ENCODE measurements at places on chromosomes 7 and 10. TPM values are rescaled to one million over a fixed set of nuclear protein-coding genes. Genes with fewer than 3 reads are reported as not detected.

GRCh38 chr10:113979409-113979808 is 64.3 kb upstream of the ADRB1 start:
- DNase-seq = no peak

The AKR1C4 gene
- total RNA-seq = not detected

GRCh38 chr7:5455581-5456219 is 32.1 kb upstream of the TNRC18 start:
- DNase-seq = no peak

DNA sequence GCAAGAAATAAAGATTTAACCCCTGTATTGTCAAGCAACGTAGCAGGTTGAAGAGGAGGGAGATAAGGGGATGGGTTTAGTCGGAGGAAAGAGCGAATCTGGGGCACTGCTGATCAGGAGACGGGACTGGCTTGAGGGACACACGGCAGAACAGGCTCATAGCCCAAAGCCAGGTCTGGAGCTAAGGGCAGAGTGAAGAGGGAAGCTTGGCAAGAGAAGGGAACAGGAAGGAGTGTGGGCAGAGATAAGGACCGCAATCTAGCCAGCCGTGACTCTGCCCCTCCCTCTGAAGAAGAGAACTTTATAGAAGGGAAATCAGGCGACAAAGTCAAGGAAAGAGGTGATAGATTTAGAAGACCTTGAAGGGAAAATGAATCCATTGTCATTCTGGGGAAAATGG is 67.6 kb downstream of the CAV1 start:
- DNase-seq = no peak

The UNCX gene
- total RNA-seq = not detected

DNA sequence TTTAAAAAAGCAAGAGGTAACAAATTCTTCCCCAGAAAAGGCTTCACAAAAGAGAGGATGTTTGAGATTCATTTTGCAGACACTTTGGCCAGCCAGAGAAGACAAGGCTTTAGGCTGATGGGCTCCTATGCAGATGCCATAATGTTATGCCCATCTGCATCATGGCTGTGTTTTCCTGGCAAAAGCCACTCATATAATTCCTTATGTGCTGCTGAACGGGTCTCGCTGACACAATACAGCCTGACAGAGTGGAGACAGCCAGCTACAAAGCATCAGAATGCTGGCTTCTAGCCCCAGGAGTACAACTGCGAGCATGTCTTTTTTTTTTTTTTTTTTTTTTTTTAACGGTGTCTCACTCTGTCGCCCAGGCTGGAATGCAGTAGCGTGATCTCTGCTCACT is 1157.4 kb upstream of the AUTS2 start:
- DNase-seq = no peak

The CNNM1 gene
- not detected for total RNA-seq

The NDUFA5 gene
- 30.6 TPM for total RNA-seq

GRCh38 chr7:92781117-92781720 is 55.2 kb downstream of the CDK6 start:
- DNase-seq = no peak

- DNase-seq = no peak
Observed at GRCh38 chr10:129046065-129046681, 420.9 kb upstream of the MGMT start.

- DNase-seq = no peak
Observed at GRCh38 chr10:69389827-69390490, 26.8 kb downstream of the TACR2 start.

DNA sequence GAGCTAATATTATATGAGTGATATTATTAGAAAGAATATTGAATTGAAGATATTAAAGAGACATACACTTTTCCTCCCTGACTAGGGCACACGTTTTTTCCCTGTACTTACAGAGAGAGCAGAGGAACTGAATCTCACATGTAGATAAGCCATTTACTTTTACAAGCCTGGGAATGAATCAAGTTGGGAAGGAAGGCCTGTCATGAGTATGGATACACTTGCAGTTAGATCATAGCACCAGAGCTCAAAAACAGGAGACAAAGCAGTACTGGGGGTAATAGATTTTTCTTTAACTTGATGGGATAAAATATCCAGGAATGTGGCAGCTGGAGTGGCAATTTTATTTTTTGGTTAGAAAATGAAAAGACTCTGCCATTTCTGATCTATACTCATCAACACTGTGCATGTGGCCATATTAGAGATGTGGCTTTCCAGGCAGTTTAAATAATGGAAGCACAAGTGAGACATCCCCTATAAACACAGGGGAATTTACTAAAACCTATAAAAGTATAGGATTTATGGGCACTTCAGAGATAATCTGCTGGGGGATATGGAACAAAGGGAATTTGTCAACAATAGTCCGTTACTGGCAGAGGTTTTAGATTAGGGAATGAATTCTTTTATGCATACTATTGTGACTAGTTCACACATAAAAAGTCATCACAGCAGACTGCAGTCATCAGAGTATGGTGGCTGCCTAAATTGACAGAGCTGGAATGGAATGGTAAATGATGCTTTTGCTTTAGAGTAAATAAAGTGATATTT is 657.7 kb upstream of the MBL2 start:
- DNase-seq = no peak

The XRCC2 gene
- 0.44 TPM for total RNA-seq

The TRIM4 gene
- 68.1 TPM for total RNA-seq

- no peak for DNase-seq
Observed at GRCh38 chr10:29039091-29039490, 249.8 kb upstream of the LYZL1 start.
